ENCODE measurements at places on chromosomes 1 and 21. TPM values are rescaled to one million over a fixed set of nuclear protein-coding genes. Genes with fewer than 3 reads are reported as not detected.

PODN gene
- polyA plus RNA-seq: not detected

TCEA3 gene
- polyA plus RNA-seq: 0.63 TPM

- no peak for DNase-seq
Measured at GRCh38 chr1:3038113-3038551, 16.9 kb downstream of the ACTRT2 start.

- no peak for DNase-seq
Measured at GRCh38 chr1:177135250-177135649, 29.3 kb downstream of the ASTN1 start.

DNA sequence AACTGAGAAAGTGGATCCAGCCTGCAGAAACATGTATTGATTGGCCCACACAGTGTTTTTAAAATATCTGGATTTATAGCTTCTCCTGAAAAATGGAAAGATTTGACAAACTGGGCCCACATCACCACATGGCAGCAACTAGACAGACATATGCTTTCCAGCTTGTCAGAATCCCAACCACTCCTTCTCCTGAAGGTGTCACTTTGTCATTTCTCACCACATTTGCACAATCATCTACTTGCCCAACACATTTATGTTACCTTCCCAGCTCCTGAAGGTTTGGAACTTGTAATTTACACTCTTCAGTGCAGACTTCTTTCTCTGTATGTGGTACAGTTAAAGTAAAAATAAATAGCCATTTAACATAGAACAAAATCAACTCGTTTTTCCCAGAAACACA lies 126.1 kb upstream of the KIAA1614 start:
- DNase-seq: no peak

DNA sequence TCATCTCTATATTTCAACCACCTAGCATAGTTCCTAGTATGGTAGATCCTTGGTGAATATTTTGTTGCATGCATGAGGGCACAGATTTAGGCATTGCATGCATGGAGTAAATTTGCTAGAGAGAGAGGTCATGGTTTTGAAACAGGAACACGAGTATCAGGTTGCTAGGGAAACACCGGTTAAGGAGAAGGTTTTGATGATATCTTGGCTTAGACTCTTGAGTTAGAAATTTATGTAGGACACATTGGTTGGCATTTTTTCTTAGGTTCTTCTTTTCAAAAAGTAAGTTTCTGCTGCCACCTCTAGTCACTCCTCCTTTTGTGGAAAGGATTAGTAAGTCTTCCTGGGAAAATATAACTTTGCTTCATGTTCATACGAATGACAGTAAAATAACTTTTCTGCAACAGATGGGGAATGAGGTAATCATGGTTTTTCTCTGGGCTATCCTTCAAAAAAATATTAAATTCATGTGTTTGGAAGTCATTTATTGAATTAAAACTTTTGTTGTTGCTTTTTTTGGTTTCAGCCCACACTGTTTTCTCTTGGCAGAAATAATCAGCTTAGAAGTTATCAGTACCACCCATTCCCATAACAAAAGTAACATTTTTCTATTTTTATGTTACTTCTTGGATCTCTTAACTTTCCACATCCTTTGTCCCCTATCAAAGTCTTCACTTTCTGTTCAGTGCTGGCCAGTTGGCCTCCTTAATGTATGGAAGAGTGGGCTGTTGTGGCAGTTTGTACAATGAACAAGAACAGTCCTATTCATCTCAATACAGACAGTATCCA lies 97.3 kb downstream of the PLA2G4A start:
- DNase-seq: no peak

DNA sequence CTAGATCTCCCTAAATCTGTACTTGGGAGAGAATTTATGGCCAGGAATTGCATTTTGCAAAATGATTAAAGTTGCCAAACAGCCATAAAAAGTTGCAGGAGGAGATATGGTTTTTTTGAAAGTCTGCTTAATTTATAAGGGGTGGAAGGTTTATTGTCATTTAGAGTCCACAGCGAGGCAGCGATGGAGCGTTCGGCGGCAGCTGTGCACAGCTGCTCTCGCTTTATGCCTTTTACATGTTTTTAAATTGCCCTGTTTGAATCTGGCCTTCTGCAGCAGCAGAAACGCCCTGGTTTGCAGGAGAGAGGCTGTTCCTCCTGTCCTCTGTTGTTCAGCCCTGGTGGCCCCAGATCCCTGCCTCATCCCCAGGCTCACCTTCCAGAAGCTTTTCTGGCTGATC lies 144.9 kb upstream of the POU3F1 start:
- DNase-seq: no peak

- DNase-seq: no peak
Measured at GRCh38 chr1:106747791-106748190, 308.7 kb upstream of the PRMT6 start.

DNA sequence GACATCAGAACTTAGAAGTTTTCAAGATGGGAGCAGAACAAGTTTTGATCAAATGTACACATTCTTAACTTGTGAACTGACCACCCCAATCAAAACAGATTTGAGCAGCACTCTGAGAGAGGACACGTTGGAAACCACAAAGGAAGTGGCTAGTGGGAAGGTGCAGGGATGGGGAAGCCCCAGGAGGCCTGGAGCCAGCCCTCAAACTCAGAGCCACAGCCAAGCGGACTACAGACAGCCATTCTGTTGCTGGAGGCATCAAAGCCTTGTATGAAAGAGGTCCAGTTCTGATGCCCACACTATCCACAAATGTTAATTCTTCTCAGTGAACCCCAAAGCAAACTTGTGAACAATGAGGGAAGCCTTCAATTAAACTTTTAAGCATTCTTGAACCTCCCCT lies 143.6 kb upstream of the RAB4A start:
- DNase-seq: no peak

DNA sequence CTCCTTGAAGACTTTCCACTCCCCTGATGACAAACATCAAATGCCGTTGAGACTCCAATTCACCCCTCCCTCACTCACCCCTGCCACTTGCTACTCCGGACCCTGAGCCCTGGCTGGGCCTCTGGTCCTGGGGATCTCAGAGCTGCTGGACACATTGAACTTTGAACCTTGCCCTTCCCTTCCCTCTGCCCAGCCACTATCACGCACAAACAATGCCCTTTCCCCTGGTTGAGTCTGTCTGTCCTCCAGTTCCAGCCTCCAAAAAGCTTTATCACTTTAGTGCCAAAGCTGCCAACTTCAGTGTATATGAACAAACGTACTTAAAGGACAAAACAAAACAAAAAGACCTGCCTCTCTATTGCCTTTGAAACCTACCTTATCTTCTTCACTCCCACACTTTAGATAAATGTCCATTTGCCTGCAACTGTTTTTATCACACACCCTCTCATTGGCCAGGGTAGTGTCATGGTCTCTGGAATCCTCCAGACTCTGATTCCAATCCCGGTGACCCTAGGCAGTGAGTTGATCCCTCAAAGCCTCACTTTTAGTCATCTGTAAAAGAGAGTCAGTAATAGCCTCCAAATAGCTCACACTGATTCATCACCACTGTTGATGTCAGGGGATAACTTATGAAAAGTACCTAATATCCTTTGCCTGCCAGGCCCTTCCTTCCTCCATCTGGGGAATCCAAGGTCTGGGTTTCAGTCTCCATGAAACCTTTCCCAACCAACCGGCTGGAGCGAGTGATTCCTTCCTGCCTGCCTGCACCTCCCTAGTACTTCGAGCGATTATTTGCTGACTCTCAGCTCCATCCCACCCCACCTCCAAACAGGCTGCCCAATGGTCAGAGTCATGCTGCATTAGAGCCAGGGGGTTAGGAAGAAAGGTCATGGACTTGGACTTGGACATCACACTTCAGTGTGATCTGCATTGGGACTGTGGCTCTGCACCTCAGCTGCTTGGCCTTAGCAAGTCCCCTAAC lies 15.9 kb upstream of the SPOCD1 start:
- DNase-seq: no peak

DNA sequence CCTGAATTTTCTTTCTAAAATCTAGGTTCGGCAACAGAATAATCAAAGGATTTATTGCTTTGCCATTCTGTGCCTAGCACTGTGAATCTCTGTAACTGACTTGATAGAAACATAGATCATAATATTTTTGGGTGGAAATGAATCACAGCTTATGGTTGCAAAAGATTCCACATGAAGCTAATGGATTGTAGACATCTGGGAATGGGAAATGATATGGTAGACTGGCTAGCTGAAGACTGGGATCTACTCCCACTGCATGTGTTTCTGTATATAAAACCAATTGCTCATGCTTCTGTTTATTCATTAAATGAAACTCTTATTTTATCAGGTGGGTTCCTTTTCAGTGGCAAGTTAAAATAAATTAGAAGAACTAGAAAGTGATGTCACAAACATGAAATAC lies 395.6 kb downstream of the ST6GALNAC3 start:
- DNase-seq: no peak

- no peak for DNase-seq
Measured at GRCh38 chr1:110462964-110463363, 12.0 kb downstream of the PROK1 start.

DNA sequence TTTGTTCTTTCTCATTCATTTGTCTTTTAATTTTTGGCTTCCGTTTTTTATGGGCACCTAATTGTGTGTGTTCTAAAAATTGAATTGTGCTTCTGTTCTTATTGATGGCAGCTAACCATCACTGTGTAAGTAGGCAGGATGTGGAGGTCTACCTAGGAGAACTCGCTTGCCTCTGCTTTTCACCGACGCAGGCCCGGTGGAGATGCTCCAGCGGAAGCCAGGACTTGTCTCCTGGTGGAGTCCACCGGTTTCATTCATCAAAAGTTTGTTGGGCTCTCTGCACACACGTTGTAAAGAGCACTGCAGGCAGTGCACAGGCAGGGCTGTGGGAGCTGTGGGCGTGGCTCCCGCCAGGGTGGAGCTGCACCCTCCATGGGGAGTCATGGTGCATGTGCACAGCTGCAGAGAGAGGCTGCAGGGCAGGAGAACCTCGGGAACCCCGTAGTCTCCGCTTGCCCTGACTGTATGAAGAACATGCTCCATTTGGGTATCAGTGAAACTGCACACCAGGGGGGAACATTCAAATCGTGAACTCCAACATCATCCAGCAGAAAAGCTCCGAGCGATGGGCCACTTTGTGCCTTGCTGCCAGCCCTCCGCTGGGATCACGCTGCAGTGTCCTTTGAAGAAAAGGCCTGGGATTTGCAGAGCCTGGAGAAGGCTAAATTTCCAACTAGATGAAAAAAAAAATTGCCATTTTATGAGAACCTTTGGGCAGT lies 6.0 kb upstream of the C1orf174 start:
- no peak for DNase-seq

DNA sequence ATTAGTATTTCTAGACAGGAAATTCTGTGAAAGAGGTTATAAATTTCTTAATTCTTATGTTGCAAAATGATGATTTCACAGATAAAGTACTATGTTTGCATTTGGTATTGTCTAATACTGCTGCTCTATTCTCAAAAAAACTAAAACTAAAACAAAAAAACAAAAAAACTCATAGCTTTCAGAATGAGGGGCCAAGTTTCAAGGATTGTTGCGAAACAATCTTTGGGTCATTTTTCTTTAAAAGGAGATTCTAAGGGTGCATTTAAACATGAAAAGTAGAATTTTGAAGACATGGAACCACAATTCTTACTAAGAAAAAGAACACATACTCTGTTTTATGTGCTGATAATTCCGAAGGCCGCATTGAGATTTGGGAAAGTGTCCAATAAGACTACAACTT lies 645.1 kb downstream of the ADGRL2 start:
- no peak for DNase-seq

DNA sequence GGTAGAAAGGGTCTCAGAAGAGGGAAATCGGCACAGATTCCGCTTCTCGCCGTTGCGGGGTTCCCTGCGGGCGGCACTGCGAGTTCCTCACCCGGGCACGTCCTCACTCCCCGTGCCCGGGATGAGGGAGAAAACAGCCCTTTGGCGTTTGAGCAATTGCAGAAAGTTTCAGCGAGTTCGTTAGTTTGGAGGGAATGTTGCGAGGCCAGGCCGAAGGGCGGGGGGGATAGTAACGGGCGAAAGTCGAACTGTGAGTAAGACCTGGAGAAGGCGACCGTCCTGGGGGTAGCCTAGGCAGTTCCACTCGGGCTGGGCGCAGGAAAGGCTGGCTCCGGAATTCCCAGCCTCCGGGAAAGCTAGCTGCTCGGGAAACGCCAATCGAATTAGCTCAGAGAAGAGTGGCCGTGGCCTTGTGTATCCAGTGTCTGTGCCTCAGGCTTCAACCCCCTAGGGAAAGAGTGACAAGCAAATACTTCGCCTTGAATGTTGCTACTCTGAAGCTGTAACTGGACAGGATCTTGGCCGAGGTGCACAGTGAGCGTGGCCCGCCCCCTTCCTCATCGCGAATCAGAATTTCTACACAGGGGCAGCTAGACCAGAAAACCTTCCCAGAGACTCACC lies 787 bp downstream of the PTGFR start:
- DNase-seq: no peak

All from keratinocyte (primary cell).